Activated CD8-positive, alpha-beta memory T cell treated with anti-CD3 and anti-CD28 coated beads for 4 hours (primary cell): ENCODE measurements at places on chromosomes 7 and 10.

GRCh38 chr10:87605628-87606251, 53.9 kb upstream of the PAPSS2 start:
- DNase-seq = no peak

DNA sequence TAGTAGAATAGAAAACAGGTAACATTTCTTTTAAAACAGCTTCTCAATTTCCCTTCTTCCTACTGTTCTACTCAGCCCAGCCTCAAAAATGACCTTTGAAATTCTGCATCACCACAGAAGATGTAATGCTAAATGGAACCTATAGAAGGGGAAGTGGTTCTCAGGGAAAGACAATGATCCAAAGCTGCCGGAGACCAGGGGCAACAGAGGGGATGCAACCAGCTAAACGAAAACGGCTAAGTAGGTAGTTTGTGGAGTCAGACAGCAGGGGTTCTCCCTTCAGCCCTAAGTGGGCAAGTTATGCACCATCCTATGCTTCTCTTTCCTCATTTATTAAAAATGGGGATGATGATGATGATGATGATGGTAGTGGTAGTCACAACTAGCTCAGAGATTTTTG, 214.3 kb downstream of the ELMO1 start:
- DNase-seq = no peak

- no peak for DNase-seq
Measured at GRCh38 chr7:97272237-97272975, 154.9 kb downstream of the SDHAF3 start.

DNA sequence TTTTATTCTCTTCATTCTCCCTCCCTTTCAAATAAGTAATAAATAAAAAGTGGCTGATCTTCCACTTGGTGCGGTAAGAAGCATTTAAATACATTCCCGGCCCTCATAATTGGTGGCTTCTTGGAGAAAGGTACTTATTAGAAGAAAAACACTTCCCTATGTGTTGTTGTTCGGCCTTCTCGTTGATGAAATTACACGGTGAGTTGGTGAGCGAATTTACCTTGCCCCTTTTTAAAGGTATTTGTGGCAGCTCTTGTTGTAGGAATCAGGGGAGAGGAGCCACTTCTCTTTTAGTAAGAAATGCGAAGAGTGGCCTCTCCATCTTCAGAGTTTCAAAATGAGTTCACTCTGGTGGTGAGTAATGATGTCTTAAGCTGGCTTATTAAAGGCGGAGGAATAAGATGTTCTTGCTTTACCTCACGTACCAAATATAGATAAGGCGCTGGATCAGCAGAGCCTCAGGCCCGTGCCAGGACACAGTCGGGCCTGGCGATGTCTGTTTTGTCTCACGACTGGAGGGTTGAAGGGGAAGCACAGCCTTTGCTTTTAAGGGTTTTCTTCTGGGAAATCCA, 135.9 kb downstream of the CUX1 start:
- no peak for DNase-seq

GRCh38 chr7:45052011-45052410, 36.8 kb downstream of the NACAD start:
- DNase-seq = no peak

DNA sequence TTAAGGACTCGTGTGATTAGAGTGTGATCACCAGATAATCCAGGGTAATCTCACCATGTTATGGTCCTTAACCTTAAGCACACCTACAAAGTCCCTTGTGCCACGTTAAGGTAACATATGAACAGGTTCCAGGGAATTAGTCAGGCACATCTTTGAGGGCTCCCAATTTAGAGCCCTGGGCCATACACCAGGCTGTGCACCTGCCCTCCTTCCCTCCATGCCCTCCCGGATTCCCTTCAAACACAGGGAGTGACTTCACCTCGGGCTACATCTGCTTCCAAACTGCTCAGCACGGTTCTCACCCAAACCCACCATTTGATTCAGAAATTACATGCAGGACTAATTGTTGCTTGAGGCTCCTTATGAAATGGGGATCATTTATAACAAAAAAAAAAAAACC, 93.9 kb upstream of the HABP2 start:
- no peak for DNase-seq

GRCh38 chr7:99752356-99752755, 17.4 kb upstream of the CYP3A7 start:
- DNase-seq = no peak

- DNase-seq = no peak
Measured at GRCh38 chr7:30232391-30232790, 52.0 kb upstream of the ZNRF2 start.

DNA sequence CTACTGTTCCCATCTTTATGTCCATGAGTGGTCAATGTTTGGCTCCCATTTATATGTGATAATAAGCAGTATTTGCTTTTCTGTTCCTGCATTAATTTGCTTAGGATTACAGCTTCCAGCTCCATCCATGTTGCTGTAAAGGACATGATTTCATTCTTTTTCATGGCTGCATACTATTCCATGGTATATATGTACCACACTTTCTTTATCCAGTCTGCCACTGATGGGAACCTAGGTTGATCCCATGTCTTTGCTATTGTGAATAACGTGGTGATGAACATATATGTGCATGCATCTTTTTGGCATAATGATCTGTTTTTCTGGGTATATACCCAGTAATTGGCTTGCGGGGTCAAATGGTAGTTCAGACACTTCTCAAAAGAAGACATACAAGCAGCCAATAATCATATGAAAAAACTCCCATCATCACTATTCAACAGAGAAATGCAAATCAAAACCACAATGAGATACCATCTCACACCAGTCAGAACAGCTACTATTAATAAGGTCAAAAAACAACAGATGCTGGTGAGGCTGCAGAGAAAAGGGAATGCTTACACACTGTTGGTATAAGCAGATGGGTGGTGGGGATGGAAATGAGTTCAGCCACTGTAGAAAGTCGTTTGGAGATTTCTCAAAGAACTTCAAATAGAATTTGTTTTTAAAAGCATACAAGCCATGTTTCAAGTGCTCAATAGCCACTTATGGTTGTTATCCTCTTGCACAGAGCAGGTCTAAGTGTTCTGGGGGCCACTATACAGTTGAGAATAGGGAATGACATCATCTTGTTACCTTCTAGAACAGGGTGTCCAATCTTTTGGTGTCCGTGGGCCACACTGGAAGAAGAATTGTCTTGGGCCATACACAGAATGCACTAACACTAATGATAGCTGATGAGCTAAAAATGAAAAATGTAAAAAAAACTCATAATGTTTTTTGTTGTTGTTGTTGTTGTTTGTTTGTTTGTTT, 23.2 kb upstream of the SDK1 start:
- no peak for DNase-seq

GRCh38 chr10:69870591-69870990, 68.9 kb downstream of the COL13A1 start:
- DNase-seq = no peak

- no peak for DNase-seq
Measured at GRCh38 chr10:15137036-15137359, 31.5 kb downstream of the NMT2 start.

- no peak for DNase-seq
Measured at GRCh38 chr7:17315974-17316373, 17.5 kb downstream of the AHR start.

GRCh38 chr7:55206235-55207029, 158.7 kb upstream of the LANCL2 start:
- DNase-seq = no peak

DNA sequence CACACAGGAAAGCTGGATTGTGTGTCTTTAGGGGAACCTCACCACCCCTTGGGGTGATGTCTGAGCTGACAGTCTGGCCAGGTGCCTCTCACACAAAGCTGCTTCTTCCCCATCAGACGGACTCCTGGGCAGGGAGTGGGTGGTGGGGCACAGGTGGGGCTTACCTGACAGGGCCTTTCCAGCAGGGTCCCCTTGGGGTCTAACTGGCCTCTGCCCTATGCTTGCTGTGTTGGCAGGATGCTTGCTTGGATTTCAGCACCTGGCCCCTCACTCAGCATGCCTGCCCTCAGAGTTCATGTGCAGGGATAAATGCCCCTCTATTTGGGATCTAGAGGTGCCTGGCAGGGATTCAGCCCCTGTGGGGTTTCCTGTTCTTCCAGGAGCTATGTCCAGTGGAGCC, 496.9 kb upstream of the ZMIZ1 start:
- DNase-seq = no peak

DNA sequence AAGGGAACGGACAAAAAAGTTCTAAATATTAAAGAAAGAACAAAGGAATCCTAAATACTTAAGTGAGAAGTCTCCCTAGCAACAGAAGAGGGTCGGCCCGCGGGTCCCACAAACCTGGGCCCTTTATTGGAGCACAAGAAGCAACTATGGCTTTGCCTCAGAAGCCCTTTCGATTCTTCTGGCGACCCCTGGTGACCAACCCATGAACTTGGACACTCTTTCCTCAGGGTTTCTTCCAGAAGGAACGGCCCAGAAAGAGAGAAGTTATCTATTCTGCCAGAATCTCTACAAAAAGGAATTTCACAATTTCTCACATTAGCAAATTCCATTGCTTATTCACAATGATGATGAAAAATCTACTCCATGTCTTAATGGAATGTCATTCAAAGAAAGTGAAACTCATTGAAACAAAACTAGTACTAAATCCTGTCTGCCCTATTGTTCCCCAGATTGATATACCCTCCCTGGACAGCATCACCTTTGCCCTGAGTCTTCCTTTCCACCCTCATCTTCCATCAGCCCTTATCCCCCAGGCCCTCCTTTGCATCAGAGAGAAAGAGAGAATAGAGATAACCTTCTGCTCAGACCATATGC, 43.7 kb downstream of the CPVL start:
- no peak for DNase-seq

DNA sequence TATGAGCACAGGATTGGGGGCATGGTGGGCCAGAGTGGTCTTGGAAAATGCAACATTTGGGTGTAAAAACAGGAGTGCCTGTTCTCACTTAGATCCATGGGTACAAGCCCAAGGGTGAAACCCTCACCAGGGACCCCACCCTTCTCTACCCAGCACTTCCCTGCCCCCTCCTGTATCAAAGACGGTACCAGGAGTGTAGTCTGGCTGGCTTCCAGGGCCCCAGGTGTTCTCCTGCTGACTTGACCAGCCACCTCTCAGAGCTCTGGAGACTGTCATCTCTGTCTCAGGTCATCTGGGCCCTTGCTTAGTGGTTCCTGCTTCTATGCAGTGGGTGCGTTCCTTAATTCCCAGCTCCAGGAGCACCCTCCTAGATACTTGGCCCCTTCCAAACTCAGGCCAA, 447.2 kb downstream of the LRMDA start:
- no peak for DNase-seq

DNA sequence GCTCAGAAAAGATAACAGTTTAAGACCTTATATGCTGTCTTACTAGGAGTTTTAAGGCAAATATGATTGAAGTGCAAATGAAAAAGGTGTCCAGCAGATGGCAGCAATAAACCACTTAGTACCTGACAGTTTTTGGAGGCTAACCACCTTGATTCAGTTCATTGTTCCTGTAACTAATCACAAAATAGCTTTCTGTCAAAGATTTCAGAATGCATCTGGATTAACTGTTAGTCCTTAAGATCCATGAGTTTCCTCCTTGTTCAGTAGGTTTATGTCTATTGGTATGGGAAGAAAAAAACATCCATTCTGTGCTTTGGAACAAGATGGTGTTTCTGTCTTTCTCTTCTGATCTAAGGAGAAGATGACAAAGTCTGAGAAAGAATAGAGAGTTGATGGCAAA, 46.6 kb downstream of the CCSER2 start:
- DNase-seq = no peak

- no peak for DNase-seq
Measured at GRCh38 chr7:151704960-151705635, 171.8 kb downstream of the PRKAG2 start.

DNA sequence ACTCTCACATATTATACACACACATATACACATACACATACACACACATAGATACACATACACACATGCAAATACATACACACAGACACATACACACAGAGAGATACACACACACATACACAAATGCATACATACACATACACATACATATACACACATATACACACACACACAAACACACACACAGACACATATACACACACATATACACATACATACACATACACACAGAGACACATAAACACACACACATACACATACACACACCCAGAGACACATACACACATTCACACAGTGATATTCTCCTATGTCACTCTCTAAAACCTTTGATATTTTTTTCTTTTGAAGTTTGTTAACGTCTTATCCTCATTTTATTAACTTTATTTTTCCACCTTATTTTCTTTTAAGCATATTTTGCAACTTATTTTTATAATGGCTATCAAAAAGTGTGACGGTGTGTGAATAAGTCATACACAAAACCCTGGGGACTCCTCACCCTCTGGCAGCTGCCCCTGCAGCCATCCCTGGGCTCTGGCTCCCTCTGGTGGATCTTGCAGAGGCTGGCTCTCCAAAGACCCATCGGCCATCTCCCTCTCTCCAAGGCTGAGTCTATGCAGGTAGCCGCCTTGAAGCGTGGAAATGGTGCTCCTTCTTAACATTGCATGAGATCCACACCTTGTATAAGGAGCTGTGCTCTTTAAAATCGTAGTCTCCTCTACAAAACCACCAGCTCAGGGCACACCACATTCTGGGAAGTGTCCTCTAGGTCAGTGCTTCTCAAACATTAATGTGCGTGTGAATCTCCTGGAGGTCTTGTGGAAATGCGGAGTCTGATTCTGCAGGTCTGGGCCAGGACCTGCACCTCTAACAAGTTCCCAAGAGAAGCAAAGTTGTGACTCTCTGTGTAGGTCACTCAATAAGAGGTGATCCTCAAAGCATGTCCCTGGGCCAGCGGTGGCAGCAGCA, 4.1 kb upstream of the C10orf120 start:
- peak; percentile 6 for DNase-seq

GRCh38 chr7:95927756-95928155, 155.4 kb downstream of the DYNC1I1 start:
- DNase-seq = no peak

DNA sequence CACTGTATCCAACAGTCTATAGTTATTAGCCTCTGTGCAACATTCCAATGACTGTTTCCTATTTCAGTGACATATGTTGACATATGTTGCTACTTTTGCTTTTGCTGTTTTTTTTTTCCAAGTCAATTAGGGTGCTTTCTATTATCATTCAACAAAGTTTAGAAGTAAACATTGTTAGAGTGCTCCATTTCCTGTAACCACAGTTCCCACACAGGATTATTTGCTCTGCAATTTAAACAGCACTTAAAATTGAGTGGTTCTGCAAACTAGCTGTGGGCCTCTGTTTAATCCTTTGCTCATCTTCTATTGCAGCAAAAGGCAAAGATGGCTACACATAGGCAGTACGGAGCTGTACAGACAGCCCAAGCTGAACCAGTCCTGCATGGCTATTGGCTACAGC, 46.5 kb upstream of the PTN start:
- DNase-seq = no peak

- no peak for DNase-seq
Measured at GRCh38 chr7:28953633-28954032, 4.5 kb downstream of the TRIL start.

DNA sequence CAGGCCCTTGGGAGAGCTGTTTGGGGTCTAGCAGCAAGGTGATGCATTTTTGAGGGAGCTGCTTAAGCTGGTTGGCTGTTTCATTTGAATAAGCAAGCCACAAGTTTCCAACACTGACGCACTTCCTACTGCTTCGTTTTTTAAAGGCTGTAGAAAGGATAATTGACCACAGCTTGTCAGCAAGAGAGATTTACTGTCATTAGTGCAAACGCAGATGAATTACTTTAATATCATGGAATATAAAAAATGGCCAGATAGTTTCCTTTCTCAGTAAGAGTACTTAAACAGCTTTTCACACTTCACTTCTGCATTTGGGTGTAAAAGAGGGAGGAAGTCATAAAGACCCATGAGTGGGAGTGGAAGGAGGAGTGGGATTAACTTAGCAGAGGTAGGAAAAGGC, 61.5 kb downstream of the FZD1 start:
- no peak for DNase-seq

GRCh38 chr10:61729596-61729995, 66.9 kb downstream of the CABCOCO1 start:
- no peak for DNase-seq

- no peak for DNase-seq
Measured at GRCh38 chr10:116857156-116857555, 7.9 kb downstream of the ENO4 start.
